ENCODE measurements at places on chromosomes 1 and 21.
A peak's percentile ranks its signal among the peaks of the same experiment; 100 is the strongest.

GRCh38 chr1:57605933-57606332, 182.1 kb upstream of the DAB1 start:
- no peak for DNase-seq

DNA sequence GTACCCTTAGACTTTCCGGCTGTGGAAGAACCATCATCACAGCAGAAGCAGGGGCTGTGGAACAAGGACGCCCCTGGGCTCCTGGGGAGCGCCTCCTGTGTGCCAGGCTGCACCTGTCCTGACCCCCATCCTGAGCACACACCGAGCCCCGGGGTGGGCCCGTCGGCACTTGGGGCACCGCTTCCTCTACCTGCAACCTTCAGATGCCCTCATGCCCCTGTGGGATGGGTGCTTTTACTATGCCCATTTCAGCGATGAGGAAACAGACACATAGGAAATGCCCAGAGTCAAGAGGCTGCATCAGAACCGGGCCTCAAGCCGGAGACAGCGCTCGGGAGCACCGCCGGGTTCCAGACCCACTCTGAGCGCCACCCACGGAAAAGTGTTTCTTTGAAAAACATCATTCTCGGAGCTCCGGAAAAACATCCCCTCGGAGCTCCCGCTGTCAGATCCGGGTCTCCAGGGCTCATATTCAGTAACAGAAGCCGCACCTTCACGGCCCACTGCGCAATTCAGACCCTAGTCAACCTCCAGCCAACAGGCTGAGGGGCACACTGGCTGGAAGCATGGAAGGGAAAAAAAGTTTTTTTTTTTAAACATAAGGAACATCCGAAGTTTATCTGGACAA, 8.0 kb downstream of the TPRG1L start:
- no peak for DNase-seq

- DNase-seq, result no peak
Observed at GRCh38 chr1:183051546-183051945, 28.3 kb downstream of the LAMC1 start.

DNA sequence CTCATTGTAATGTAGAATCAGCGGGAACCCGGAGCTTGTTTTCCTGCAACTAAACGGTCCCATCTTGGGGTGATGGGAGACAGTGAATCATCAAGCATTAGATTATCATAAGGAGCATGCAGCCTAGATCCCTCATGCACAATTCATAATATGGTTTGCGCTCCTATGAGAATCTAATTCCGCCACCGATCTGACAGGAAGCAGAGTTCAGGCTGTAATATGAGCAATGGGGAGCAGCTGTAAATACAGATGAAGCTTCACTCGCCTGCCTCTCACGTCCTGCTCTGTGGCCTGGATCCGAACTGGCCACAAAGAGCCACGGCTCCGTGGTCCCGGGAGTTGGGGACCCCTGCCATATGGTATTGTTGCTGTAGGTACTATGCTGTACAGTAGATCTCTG, 1.6 kb downstream of the IFI44 start:
- DNase-seq, result peak; percentile 48

DNA sequence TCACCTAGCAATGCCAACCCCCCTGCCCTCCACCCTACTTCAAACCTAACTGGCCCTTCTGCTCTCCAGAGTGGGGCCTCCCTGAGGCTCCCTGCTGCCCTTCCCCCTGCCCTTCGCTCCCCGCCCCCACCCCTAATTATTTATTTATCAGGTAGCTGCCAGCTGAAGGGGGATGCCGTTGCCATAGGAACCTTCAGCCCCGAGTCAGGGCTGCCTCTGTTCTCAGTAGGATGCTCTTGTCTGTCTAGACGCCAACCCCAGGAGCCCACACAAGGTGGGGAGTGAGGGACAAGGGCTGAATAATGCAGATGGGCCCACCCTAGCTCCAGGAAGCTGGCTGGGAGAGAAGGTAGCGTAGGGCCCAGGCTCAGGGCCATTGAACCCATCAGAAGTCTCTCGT, 41.1 kb downstream of the NKAIN1 start:
- no peak for DNase-seq

DNA sequence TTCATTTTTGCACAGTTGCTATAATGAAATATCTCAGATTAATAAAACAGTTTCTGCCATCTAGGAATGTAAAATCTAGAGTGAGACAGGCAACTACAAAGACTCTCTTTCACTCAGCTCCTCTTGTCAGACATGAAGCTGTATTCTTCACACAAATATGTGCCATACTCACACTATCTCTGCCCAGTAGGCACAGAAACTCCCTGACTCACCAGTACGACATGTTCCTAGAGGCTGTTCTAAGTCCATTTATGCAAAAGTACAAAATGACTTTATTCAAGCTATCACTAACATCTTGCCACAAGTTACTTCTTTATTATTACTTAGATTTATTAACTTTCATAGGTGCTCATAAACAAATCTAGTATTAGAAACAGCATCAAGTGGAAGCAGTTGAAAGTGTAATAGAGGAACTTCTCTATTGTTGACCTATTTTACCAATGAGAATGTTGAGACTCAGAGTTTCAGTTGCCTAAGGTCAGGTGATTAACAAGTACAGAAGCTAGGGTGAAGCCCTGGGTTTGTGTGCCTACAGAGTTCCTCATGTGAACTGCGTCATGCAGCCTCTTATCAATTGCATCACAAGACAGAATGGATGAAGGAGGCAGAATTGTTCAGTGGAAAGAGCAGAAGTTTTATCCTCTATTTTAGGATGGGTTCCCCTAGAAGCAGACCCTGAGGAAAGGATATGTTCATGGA, 98.9 kb downstream of the RGS2 start:
- no peak for DNase-seq

- no peak for DNase-seq
Observed at GRCh38 chr1:208923946-208924720, 659.4 kb upstream of the CAMK1G start.

DNA sequence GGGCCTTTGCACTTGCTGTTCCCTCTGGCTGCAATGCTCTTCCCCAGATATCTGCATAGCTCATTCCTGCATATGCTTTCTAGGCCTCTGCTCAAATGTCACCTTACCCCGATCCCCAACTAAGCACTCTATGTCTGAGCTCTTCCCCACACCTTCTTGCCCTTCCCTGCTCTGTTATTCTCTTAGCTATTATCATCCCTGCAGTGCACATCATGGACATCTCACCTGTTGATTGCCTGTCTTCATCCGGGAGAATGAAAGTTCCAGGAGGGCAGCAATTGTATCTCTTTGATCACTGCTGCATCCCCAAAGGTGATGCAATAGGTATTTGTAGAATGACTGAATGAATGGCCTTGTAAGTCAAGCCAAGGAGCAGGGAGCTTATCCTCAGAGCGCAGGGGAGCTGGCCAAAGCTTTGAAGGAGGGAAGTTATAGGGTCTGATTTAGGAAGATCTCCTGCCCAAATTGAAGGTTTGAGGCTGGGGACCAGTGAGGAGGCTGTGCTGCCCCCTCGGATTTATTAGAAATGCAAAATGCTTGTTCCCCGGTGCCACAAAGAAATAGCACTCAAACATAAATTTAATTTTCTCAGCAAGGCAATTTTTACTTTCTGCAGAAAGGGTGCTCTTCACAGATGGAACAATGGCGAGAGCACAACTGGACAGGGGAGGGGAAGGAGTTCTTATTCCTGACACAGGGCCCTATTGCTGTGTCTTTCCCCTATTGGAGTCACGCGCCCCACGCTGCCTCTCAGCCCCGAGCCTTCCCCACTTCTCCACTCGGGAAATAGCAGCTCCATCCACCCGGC, 631.1 kb downstream of the MATN1 start:
- no peak for DNase-seq

DNA sequence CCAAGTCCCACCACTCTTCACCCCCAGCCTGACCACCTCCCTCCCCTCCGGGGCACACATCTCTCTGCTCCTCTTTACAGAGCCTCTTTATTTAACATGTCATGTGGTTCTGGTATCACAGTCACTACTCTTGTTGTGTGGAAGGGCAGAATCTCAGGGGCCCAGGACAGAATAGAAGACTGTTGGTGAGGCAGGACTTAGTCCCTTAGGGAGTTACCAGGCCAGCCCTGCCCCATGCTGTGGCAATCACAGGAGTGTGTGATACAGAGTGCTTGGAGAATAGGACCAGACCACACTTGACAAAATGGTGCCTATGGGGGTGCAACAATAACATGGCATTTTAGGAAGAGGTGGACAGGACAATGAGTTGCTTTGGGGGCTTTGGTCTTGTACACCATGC, 43.0 kb upstream of the CRNN start:
- DNase-seq, result no peak

DNA sequence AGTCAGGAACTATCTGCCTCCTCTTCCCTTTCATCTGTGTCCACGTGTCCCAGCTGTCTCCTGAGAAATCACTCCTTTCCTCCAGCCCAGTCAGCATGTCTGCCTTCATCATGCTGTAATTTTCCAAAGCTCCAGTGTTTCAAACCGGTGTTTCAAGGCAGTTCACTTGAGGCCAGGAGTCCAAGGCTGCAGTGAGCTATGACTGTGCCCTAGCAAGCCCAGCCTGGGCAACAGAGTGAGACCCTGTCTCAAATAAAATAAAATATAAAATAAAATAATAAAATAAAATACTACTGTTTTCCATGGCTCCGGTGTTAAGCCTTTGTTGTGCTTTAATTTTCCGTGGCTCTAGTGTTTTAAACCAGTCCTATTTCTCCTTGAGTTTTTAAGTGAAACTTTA, 7.9 kb upstream of the SELENON start:
- no peak for DNase-seq

GRCh38 chr1:13812456-13813397, 112.7 kb downstream of the PRDM2 start:
- DNase-seq, result no peak
